T-cell (primary cell): ENCODE measurements at places on chromosomes 16 and 17. TPM values are rescaled to one million over a fixed set of nuclear protein-coding genes. Genes with fewer than 3 reads are reported as not detected.

DNA sequence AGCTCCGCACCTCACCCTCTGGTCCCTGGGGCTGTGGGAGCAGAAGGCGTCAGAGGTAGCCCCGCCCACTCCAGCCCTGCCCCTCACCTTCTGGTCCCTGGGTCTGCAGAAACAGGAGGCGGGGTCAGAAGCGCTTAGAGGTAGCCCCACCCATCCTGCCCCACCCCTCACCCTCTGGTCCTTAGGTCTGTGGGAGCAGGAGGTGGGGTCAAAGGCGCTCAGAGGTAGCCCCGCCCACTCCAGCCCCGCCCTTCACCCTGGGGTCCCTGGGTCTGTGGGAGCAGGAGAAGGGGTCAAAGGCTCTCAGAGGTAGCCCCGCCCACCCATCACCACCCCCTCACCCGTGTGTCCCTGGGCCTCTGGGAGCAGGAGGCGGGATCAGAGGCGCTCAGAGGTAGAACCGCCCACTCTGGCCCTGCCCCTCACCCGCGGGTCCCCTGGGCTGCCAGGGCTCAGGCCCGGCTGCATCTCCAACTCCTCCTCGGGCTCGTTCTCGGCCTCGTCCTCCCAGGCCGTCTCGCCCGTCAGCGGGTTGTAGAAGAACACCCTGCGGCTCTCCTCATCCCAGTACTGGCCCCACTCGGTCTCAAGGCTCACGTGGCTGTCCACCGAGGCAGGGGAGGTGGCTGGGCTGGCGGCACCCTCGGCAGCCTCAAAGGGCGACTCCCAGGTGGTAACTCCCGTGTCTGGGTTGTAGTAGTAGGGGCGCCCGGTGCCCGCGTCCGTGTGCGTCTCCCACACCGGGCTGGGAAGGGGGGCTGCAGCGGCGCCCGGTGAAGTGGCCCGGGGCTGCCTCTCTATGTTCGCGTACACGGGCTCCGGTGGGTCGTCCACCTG is 27.2 kb downstream of the ARHGAP27 start:
- no peak for DNase-seq

- no peak for DNase-seq
These were observed 8.8 kb downstream of the SCIMP start for GRCh38 chr17:5225668-5226457.

GRCh38 chr16:68396481-68396880 is 51.8 kb downstream of the SMPD3 start:
- DNase-seq: peak; percentile 52

Gene PRKCB
- 114 TPM for total RNA-seq

Gene SLC16A13
- total RNA-seq: 3.8 TPM
